ENCODE measurements at places on chromosomes 4 and X.

DNA sequence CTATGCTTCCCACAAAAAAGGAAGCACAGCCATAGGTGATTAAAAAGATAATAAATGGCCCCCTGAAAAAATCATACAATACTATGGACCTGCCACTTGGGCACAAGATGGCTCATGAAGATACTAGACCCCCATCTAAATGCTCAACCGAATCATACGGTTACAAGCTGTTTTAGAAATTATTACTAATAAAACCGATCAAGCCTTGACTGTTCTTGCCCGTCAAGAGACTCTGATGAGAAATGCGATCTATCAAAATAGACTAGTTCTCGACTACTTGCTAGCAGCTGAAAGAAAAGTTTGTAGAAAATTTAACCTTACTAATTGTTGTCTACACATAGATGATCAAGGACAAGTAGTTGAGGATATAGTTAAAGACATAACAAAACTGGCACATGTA is 40.1 kb upstream of the UGT2B7 start:
- DNase-seq, result no peak

GRCh38 chr4:122710434-122711308 is 21.8 kb upstream of the BBS12 start:
- DNase-seq, result no peak

GRCh38 chrX:20060961-20061748 is 55.6 kb downstream of the MAP7D2 start:
- DNase-seq, result no peak

GRCh38 chrX:49915361-49916222 is 6.8 kb upstream of the CLCN5 start:
- DNase-seq, result no peak

GRCh38 chrX:37753384-37753783 is 26.5 kb upstream of the CYBB start:
- DNase-seq, result no peak

DNA sequence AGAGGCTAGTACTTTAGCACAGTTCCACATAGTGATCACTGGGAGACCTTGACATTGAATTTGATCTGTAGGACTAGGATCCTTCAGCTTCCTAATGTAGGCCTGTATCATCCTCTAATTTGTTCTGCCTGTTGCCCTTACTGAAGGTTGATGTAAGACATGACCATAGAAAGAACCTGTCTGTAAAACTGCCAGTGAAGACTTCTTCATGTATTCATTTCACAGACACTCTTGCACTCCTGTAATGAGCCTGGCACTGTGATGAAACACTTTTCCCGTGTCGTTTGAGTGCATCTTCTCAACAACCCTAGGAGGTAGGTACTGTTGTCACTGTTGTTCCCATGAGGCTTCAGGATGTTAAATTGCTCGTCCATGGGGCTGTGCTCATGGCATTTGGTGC is 14.7 kb downstream of the RAB9A start:
- DNase-seq, result no peak

GRCh38 chrX:14051416-14051815 is 21.7 kb upstream of the GEMIN8 start:
- no peak for DNase-seq

DNA sequence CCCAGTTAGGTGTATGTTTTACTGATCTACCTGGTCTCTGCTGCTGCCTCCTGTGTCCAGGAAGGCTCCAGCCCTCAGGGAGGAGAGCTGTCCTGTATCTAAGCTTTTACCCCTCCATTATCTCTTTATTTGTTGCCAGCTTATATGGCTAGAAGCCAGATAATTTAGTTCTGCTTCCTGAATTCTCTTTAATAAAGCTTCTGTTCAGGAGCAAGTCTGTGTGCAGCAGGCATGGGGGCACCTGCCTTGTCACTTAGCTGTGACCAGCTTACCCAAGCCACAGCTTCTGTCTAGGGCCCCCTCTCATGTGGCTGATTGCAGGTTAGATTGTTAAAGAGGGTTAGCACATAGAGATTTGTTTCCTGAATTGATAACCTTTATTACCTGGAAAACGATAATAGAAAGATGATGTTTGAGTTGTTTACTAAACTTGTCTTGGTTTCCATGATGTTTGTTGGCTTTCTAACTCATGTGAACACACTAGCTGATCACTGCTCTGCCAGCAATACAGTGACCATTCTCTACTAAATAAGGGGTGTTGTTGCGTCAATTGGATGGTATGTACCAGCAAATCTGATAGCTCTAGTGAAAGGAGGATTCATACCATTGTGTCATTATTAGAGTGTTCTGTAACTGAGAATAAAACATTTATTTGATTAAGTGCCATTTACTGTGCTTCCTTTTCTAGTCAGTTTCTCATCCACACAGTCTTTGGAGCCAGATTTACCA is 189.8 kb upstream of the ANK2 start:
- DNase-seq, result no peak

- no peak for DNase-seq
Measured at GRCh38 chr4:26171941-26172340, 148.9 kb upstream of the RBPJ start.

- no peak for DNase-seq
Measured at GRCh38 chr4:28402751-28403150, 1542.1 kb downstream of the STIM2 start.

DNA sequence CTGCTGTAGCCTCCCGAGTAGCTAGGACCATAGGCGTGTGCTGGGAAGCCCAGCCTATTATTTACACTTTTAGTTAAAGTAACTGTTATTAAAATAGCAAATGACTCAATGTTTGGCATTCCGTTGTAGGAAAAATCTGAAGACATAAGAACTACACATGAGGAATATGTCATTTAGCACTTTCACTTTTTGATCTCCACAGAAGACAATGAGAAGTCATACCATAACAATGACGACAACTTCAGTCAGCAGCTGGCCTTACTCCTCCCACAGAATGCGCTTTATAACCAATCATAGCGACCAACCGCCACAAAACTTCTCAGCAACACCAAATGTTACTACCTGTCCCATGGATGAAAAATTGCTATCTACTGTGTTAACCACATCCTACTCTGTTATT is 6.7 kb downstream of the GPR34 start:
- DNase-seq, result no peak

DNA sequence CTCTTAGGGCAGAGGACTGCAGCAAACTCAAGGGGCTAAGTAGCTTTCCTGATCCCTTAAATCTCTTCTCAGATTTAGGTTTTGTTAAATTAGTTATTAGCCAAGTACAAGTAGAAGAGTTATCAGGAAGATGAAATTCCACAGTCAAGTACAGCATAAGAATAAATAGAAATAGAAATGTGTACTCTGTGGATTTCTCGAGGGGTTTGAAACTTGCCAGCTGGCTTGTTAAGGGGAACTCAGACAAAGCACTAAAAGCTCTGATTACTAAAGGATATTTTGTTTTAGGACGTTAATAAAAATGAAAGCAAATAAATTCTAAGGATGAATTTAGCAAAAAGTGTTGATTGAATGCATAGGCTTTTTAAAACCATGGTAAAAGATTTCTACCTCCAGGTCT is 654.6 kb downstream of the RAPGEF2 start:
- no peak for DNase-seq

GRCh38 chrX:142898164-142898563 is 127.6 kb upstream of the SPANXN4 start:
- DNase-seq, result no peak

DNA sequence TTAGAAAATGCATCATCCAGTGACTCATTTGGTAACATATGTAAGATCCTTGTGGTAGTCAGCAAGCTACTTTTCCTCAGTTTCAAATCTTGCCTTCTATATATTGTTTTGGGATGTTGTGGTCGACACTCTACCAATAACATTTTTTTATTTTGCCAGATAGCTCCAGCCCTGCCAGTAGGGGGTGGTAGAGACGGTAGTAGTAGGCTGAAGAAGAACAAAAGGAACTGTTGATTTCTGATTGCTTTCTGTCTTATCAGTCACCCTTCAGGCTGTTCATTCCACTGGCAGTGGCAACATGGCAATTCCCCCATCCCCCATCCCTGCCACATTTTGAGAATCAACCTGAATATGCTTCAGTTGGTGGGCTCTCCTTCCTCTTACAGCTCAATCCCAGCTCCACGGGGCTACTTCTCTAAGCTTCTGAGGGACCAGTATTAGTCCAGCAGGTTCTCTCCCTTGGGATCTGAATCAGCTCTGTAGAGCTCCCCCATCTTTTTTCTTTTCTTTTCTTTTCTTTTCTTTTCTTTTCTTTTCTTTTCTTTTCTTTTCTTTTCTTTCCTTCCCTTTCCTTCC is 171.5 kb upstream of the VEGFC start:
- no peak for DNase-seq

DNA sequence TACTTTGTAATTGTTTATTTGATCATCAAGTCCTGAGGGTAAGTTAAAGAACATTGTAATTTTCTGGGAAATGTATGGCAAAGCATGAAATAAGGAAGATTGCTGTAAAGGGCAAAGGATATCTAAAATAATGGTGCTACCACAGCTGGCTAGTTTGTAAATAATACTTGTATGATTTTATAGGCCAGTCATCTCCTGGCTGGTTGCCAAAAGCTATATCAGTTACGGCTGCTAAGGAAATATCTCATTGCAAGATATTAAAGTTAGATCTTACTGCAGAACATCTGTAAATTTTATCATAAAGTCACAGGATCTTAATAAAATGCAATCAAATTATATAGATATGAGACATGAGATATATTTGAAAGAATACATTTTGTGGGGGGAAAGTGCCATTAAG is 150.8 kb upstream of the CXCL13 start:
- no peak for DNase-seq

- DNase-seq, result no peak
Measured at GRCh38 chr4:103451341-103451740, 253.2 kb upstream of the CENPE start.

DNA sequence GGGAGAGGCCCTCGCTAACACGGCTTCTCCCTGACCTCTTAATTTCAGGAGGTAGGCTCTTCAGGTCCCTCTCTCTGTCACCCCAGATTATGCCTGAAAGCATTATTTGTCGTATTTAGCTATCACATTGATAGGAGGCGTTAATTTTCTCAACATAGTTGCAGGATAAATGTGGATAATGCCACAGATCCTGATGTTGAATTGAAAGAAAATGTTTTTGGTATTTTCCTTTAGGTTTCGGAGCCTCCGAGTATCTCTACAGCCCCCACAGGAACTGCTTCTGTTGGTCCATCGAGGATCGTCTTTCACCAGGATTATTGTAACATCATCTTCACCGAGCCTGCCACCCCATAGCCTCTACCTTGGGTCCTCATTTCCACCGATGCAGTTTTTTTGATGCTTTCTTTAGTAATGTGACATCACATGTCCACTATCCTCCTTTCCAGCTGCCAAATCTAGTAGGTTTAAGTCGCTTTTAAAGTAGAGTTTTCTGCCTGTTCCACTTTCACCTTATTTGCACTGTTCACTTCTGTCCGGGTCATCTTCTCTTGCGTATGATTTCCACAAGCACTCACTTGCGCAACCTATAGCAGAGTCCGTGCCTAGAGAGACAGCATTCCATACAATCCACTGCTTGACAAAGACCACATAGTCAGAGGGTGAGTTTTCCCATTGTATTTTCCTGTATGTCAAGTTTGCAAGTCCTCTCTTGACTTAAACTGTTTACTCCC is 665 bp downstream of the TIGD2 start:
- DNase-seq, result no peak

- no peak for DNase-seq
Measured at GRCh38 chr4:166941629-166942028, 292.7 kb downstream of the SPOCK3 start.

DNA sequence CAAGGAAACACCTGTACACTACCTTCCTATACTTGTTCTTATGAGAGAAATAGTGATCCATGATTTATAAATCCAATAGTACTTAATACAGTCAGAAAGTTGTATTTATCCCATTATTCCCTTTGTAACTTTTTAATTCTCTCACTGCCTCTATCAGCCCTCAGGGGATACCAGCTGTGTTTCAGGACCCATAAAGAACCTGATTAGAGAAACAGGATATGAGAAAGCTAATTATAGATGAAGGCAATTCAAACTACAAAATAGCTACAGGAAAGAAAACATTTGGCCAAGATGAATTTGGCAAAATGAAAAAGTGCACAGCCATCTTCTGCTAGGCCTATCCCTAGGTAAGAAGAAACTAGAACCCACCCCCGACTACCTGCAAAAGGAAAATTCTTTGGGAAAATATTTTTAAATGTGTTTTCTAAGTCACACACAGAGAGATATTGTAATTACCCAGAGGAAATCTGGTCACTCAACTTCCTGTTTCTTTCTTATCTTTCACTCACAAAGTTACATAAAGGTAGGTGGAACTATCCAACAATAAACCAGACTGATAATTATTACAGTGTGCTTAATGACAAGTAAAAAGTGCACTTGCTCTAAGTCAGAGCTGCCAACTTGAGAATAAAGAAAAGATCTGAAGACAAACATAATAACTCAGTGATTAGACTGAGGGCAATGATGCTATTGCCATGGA is 836.5 kb upstream of the HTR2C start:
- DNase-seq, result no peak

DNA sequence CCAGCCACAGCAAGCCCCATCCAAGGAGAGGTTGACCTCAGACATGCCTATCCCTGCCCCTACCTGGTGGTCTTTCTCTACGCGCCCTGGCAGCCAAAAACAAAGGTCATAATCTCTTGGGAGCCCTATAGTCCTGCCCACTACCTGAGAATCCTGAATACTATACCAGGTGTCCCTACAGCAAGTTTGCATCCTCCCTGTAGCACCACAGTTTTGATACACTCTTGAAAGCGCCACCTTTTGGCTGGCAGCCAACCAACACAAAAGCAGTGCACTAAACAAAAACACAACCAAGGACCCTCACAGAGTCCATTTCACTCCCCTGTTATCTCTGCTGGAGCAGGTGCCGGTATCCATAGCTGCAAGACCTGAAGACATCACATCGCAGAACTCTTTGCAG is 523.8 kb upstream of the CPEB2 start:
- DNase-seq, result no peak

DNA sequence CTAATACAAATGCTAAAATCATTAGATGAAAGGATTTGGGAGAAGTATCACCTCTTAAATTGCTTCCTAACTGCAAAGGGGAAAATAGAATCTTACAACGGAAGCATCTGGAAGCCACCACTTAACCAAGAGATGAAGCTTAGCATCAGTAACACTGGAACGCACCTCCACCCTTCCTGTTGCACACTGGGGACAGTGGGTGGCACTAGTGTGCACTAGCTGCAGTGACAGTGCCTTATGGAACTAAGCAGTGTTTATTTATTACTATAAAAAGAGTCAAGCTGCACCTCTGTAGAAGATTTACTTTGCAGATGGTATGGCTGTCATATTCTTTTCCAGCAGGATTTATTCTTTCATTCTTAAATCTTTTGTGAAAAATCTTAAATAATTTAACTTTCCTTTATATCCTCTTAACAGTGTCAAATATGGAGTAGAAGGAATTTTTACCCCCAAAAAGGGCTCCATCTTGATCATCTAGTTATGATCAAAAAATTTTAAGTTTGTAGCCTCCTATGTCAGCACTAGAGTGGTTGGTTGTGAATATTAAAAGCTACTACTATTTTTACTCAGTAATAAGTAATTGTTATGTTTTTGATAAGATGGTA is 76.7 kb downstream of the SCD5 start:
- DNase-seq, result no peak

All from stimulated activated CD8-positive, alpha-beta memory T cell treated with anti-CD3 and anti-CD28 coated beads, Interleukin-4, amount 100 ng/mL, for 1 hour (primary cell).